ENCODE measurements at places on chromosomes 1 and 21. TPM values are rescaled to one million over a fixed set of nuclear protein-coding genes. Genes with fewer than 3 reads are reported as not detected.

Gene IGSF3
- total RNA-seq: 61.4 TPM

Gene LYPLA2
- 72.2 TPM for total RNA-seq

Gene NCAM2
- not detected for total RNA-seq

Gene GPR25
- not detected for total RNA-seq

Gene SLC9C2
- not detected for total RNA-seq

Gene CMPK1
- 76.2 TPM for total RNA-seq

Gene AKR7A2
- total RNA-seq: 82.9 TPM

Gene SPRR3
- total RNA-seq: 324 TPM

Gene SLC6A9
- 1.9 TPM for total RNA-seq

Gene INTS11
- total RNA-seq: 72.1 TPM

Gene OR6K6
- total RNA-seq: not detected

Gene TRIM58
- total RNA-seq: not detected

Gene SLFNL1
- under 0.01 TPM for total RNA-seq

Gene ADCY10
- not detected for total RNA-seq

Gene C8A
- not detected for total RNA-seq

Gene FCRLB
- total RNA-seq: 2.7 TPM

Gene LCE3D
- not detected for total RNA-seq

Gene NTNG1
- total RNA-seq: 1.3 TPM

Gene HSF2BP
- total RNA-seq: 10.6 TPM

Gene HMGCL
- total RNA-seq: 32.7 TPM

Gene CLCA2
- total RNA-seq: 98.8 TPM

Gene BMP8B
- under 0.01 TPM for total RNA-seq

Gene MX2
- total RNA-seq: 0.35 TPM

Gene TMEM269
- total RNA-seq: 0.05 TPM

Gene DDAH1
- 5.5 TPM for total RNA-seq

Gene RNPC3
- 10.6 TPM for total RNA-seq

Gene MPL
- not detected for total RNA-seq

Gene LPAR3
- 25.7 TPM for total RNA-seq

Gene GSTM1
- total RNA-seq: 10.8 TPM

Gene DONSON
- 19.3 TPM for total RNA-seq

Gene PDZK1IP1
- total RNA-seq: 2.5 TPM

Gene IL12RB2
- 0.56 TPM for total RNA-seq

Gene ERG
- not detected for total RNA-seq

Gene BSDC1
- total RNA-seq: 45.7 TPM
